ENCODE measurements at places on chromosomes 7 and 10.

- DNase-seq, result no peak
Measured at GRCh38 chr7:18059171-18059570, 31.5 kb upstream of the PRPS1L1 start.

- DNase-seq, result no peak
Measured at GRCh38 chr7:39622609-39623008, 763 bp upstream of the RALA start.

- no peak for DNase-seq
Measured at GRCh38 chr7:130947792-130948580, 214.0 kb upstream of the KLF14 start.

- no peak for DNase-seq
Measured at GRCh38 chr7:10804770-10805169, 168.9 kb upstream of the PHF14 start.

GRCh38 chr7:96120445-96121225 is 201.3 kb downstream of the SLC25A13 start:
- peak; percentile 47 for DNase-seq
